ENCODE measurements at places on chromosomes 7 and 10. TPM values are rescaled to one million over a fixed set of nuclear protein-coding genes. Genes with fewer than 3 reads are reported as not detected.

- no peak for DNase-seq
These were observed 197.3 kb downstream of the PHF14 start for GRCh38 chr7:11170863-11171568.

GRCh38 chr10:20778008-20778757 is 118.9 kb downstream of the NEBL start:
- no peak for DNase-seq

- DNase-seq = no peak
These were observed 412.7 kb upstream of the SORCS1 start for GRCh38 chr10:107577221-107577620.

GRCh38 chr7:94050046-94050445 is 45.9 kb upstream of the BET1 start:
- DNase-seq = peak; percentile 0

DNA sequence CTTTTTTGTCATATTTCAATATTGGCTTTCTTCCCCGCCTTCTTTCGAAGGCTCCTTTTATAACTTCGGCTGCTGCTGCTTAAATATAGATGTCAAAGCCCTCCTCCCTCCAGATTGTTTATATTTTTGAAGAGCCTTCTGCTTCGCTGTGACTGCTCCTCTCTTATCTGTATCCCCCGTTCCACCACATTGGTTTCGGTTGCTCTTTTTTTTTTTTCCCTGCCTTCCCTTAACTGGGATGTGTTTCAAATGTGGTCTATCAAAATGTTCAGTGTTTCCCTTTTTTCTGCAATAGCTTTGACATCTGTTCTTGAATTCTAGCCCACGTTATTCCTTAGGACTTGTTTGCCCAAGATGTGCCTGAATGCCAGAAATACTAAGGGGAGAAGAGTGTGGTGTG is 96.4 kb downstream of the CUX1 start:
- no peak for DNase-seq

DNA sequence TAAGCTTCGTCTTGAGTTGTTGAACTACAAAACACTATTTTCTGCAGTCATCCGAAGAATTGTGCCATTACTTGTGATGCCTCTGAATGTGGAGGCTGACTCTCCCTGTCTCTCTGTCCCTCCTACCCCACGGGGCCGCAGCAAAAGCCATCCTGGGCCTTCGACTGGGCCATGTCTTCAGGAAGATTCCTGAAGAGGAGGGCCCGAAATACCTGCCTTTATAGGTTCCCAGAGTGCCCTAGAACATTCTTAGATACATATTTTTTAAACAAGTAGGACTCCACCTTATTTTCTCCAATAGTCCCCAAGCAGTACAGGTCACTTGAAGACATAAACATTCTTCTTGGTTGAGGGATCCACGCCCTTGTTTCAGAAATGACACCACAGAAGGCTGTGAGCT is 8.1 kb downstream of the IGFBP3 start:
- DNase-seq = no peak

DNA sequence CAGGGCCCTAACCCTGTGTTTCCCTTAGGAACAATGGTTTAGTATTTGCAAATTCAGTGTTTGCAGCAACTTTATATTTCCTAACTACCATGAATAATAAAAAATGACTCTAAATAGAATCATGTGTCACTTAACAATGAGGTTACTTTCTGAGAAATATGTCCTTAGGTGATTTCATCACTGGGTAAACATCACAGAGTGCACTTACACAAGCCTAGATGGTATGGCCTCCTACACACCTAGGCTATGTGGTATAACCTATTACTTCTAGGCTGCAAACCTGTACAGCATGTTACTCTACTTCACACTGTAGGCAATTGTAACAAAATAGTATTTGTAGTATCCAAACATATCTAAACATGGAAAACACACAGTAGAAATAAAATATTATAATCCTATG is 1174.6 kb upstream of the LRRTM3 start:
- no peak for DNase-seq

DNA sequence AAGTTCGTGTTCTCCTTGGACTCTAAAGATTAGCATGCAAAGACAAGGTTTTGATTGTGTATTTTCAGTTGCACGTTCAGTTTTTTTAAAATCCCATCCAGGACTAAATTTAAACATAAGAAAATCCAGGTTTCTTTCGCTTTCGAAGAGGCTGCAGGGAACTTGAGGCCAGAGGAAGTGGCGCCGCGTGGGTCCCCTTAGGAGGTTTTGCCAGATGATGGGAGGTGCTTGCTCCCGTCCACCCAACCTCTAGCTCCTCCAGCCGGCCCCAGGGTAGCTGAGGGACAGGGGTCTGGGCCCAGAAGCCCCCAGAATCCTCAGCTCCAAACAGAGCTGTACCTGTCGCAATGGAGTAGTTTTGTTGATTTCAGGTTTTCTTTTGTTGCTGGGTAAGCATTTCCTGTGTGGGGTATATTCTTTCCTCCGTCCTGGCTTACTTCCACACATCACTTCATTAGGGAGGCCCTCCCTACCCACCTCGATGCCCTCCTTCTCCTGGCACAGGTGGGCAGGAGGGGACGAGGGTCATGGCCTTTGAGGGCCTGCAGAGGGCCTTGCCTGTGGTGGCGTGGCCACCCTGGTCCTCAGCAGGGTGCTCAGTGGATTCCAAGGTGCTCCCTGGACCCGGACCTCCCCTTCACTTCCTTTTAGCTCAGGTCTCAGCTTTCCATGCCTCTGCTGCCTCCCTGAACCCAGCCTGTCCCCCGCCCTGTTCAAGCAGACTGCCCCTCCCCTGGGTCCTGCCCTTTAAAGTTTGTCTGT is 32.6 kb downstream of the LHPP start:
- DNase-seq = no peak

GRCh38 chr7:2819954-2820397 is 24.1 kb downstream of the GNA12 start:
- DNase-seq = no peak

DNA sequence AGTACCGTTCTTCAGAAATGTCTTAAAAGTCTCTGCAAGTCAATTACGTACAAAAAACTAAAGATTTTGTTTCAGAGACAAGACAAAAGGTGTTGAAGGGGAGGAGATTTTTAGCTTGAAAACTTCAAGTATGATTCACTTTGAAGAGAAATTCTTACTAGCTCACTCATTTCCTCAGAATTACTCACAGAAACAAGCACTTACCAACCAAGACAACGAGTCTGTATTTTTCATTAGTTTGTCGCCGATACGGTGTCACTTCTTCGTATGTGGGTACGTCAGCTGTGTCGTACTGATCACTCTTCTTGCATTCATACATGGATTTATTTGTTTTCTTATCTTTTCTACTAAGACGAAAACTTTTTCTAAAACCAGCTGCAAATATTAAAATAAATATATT is 90.6 kb upstream of the ODAD2 start:
- no peak for DNase-seq

DNA sequence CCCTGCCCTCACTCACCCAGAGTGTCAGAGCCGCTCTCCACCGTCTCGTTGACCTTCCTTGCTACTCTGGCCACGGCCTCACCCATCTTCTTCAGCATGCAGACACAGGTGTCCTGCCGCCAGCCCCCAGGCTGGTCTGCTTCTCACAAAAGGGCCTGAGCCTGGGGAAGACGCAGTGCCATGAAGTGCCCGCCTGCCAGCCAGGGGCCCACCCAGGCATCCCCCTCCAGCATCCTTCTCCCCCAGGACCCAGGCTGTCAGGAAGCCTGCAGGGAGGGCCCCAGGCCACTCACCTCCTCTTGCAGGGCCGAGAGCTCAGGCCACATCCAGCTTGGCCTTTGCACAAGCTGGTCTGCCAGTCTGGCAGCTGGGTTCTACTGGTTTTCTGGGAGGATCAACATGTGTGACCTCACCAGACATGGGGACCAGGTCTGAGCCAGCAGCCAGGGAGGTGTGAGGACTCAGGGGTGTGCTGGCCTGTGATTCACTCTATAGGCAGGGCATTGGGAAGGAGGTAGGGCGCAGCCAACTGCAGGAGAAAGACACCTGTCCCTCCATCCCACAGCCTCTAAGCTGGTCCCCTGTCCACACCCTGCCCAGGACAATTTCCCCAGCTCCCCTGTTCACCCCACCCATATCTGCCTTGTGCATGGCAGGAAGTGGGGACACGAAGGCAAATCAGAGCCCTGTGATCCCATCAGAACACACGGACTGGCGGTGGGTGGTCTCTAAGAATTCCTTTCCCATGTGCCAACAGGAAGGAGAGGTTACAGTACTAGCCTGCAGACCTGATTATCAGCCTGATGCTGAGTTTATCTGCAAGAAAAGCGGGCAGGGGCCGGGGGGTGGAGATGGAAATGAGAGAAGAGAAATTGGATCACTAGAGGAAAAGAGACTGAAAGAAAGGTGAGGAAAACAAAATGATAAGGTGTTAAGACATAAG is 5.7 kb downstream of the LRRC20 start:
- no peak for DNase-seq

DNA sequence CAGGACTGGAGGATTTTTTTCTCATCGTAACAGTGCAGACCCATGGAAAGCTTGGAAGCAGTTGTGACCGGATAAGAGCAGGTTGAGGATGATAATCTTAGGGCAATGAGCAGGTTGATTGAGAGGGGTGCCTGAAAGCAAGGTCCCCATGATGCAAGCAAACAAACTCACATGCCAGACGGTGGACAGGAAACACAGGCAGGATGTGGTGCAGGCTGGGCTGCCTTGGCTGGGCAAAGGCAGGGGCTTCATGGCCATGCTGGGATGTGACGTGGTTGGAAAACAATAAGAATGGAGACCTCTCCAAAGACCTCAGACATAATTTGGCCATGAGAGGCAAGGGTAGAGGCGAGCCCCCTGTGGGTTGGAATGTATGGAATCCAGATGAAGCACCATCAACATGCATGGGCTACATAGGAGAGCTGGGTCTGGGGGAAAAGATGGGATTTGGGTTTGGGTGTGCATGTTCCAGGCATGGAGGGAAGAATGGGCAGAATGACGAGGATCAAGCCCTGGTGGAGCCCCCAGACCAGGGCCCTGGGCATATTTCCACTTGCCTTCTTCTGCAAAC is 58.3 kb downstream of the IKZF1 start:
- peak; percentile 69 for DNase-seq

GRCh38 chr10:76031769-76032699 is 600.6 kb downstream of the LRMDA start:
- no peak for DNase-seq

DNA sequence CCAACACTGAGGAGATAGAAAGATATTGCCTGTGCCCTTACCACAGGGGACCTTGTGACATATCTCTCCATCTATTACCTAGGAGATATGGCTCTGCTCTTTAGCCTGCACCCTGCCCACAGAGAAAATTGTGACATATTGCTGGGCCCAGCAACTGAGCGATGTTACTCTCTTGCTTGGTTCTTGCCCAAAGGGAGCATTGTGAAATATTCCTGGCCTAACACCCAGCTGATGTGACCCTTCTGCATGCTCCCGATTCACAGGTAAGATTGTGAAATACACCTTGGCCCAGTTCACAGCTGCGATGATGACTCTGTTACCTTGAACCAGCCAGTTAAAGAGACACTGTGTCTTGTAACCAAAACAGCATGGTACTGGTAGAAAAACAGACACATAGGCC is 37.2 kb upstream of the ZNF107 start:
- no peak for DNase-seq

GRCh38 chr10:47033081-47033480 is 121.9 kb downstream of the PTPN20 start:
- no peak for DNase-seq

GRCh38 chr10:17730667-17731066 is 21.3 kb upstream of the TMEM236 start:
- no peak for DNase-seq

GRCh38 chr10:99364125-99364524 is 35.0 kb downstream of the CNNM1 start:
- DNase-seq = no peak

DNA sequence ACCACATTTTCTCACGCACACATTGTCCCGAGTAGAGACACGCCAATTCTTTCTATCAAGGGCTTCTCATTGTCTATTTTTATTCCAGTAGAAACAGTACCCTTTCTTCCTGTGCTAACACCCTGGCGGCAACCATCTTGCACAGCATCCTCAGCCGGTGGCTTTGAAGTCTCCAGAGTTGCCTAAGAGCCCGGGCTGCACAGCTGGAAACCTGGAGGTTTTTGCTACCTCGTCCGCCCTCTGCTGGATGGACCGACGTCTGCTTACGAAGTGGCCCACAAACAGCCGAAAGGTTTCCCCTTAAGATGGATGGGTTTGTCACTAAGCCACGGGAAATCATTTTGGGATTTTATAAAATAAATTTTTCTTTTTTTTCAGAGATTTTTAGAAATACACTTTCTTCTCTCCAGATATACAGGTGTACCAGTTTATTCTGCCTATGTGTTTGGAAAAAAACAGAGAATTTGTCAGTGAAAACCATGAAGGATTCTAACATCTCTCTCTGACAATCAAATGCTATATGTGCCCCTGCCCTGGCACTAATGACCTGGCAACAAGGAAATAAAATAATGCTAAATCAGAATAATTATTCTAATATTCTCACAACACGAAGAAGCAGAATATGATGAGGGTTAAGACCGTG is 81.8 kb upstream of the FAM204A start:
- peak; percentile 57 for DNase-seq

DNA sequence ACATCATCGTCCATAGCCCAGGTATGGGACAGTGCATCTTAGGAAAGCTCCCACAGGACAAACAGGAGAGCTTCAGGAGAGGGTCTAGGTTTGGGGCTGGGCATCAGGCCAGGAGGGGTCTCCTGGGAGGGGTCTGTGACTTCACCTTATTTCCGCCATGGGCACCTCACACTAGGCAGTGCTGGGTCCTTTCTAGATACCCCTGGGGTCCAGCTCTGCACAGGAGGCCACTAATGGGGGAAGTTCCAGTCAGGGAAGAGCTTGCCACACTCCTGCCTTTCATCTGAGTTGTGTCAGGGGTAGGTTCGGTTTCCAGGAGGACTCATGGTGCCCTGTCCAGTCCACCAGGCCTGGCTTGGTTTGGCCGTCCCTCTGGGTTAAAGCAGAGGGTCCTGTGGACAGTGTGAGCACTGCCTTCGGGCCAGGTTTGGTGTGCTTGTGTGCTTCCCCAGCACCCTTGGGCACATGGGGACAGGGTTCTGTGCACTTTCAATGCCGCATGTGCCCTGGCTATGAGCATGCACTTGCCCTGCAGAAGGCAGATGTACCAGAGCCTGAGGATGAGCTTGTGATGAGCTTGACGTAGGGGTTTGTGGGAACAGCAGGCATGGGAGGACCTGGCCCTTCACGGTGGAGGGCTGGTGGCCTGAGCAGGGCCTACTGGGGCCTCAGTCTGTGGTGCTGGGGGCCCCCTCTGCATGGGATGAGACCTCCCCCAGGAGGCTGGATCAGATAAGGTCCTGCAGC is 377.7 kb upstream of the NUPR2 start:
- no peak for DNase-seq

TAS2R4 gene
- 1.1 TPM for total RNA-seq

GNG11 gene
- total RNA-seq = 0.12 TPM

IGFBP3 gene
- 20.5 TPM for total RNA-seq

SSC4D gene
- total RNA-seq = 0.28 TPM

HIPK2 gene
- 32.7 TPM for total RNA-seq

IFIT2 gene
- 6.6 TPM for total RNA-seq

OR2A5 gene
- not detected for total RNA-seq

IKZF1 gene
- total RNA-seq = 494 TPM

IFIT1B gene
- total RNA-seq = not detected

MEOX2 gene
- not detected for total RNA-seq

LEP gene
- total RNA-seq = not detected

CNPY1 gene
- not detected for total RNA-seq

ACSM6 gene
- not detected for total RNA-seq

STEAP1B gene
- total RNA-seq = 0.30 TPM

ANKIB1 gene
- 86.0 TPM for total RNA-seq

TMEM248 gene
- 97.6 TPM for total RNA-seq

ZPBP gene
- not detected for total RNA-seq
